Right kidney (tissue), 9 donors: ENCODE measurements at places on chromosomes 7 and 10.

DNA sequence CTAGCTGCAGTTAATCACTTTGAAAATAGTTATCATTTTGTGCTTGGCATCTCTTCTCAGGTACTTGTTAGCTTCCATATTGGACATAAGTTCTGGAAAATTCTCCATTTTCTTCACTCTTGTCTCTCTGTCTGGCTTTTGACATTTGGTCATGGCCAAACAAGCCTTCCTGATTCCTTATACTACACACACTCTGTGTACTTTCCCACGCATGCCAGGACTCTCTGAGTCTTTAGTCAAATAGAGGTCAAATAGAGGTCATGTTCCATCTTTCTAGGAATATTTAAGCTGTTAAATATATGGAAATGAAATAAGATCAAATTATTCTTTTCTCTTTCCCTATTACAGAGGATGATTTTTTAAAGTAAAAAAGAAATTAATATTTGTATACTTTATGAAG lies 235.5 kb upstream of the PLXDC2 start:
- DNase-seq = no peak

GRCh38 chr10:73773152-73773879 lies 8.5 kb upstream of the CHCHD1 start:
- no peak for DNase-seq

DNA sequence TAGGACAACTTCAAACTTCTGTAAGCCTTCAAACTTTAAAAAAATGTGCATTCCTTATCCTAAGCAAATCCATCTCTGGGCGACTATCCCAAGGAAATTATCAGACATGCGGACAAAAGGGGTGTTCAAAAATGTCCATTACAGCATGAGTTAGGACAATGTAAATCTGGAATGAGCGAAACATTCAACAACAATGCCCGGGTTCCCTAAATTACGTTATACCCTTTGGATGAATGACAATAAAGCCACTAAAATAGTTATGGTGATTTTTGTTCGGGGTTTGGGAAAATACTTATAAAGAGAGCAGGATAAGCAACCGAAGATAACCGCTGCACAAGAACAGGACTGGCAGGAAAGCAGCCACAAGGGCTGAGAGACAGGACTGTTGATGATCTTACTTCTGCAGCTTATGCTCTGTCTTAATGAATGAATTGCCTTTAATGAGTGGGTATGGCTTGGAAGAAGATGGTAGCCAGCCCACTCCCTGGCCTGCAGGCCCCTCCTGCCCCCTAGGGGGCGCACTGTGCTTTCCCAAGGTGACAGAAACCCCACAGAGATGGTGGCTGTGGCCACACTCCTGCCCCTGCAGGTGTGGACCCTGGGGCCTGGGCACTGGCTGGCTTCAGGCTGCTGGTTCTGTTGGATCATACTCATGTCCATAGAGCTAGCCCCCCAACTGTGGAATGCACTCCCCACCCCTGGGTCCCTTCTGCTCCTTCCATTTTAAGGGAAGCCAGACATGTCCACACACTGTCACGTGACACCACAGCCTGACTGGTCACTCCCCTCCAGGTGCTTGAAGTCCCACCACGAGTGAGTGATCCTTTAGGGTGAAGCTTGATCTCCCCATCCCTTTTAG lies 45.0 kb downstream of the ZCCHC24 start:
- no peak for DNase-seq

DNA sequence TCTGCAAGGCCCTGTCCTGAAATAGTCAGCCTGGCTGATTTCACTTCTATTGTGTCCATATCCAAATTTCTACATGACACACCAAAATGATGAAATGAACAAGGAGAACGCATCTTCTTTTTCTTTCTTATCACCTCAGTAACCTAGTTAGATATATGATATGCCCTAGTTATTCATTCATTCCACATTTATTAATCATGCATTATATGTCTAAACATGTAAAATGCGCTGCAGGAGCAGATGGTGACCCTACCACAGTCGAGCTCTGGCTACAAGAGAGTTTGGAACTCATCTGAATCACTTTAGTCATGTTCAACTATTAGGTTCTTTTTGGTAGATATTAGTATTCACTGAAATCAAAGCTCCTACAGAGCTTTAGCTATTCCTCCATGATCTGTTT lies 31.8 kb upstream of the VPS41 start:
- DNase-seq = no peak

DNA sequence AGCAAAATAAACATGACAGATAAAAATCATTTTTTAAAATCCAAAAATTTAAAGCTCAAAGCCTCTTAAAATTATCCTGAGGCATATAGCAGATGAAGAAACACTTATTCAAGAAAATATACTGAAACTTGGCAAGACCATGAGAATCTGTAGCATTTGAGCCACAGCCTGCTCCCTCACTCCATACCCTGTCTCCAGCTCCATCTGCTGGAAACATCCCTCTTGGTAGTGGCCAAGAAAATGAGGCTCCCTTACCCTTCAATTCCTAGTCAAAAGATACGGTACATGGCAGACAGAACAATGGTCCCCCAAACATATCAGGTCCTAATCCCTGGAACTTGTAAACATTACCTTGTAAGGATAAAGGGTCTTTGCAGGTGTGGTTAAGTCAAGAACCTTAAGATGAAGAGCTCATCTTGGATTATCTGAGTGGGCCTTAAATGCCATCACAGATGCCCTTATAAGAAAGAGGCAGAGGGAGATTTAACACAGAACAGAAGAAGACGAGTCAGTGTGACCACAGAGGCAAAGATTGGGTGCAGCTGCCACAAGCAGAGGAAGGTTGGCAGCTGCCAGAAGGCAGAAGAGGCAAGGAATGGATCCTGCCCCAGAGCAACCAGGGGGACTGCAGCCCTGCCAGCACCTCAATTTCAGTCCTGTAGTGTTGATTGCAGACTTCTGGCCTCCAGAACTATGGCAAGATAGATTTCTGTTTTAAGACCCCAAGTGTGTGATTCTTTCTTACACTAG lies 149.4 kb downstream of the ZNF248 start:
- DNase-seq = no peak

DNA sequence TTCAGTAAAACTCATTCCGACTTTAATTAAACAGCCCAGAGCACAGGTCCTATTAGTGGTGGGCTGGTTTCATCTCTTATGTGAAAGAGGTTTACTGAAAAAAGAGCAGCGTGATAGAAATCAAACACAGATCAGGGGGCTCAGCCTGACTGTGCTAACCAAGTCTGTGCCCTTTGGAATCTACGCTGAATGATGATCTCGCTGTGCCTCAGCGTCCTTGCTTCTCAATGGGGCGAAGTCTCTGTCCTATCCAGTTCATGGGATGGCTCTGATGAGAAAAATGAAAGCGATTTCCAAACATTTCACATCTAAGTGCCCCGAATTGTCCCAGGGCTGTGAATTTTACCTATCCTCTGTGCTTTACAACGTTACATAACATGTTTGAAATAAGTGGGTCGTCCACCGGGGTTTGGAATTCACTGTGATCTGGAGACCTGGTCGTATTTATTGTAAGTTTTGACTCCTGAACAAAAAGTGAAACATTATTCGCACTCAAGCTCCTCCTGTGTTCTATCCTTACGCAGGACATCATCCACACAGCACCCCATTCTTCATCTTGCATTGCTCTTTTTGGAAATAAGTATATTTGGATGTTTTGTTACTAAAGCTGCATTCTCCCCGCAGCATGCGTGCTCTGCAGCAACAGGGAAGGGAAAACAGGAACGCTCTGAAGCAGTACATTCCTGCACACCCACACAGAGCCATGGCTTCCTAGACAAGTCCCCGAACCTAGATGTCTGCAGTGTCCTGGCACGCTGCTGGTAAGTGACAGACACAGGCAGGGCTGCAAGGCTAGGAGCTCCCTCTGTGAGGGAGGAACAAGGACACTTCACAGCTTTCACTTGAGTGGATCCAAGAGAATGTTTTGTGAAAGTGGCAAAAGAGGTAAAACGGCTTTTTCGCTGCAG lies 83.5 kb downstream of the SLC37A3 start:
- DNase-seq = no peak

DNA sequence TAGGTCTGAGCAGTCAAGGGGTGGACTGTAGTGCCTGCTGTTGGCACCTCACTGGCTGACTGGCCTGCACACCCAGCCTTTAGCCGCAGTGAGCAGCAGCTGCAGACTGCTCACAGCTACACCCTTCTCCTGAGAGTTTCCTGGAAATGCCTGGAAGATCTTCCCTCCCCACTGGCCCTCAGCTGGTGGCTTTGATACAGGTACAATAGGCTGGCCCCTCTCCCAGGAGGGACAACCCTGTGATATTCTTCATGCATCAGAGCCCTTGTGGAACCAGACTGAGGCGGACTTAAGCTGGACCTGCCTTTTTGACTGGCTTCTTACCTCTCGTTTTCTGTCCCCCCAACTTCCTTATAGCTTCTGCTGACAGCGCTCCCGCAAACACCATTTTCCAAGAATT lies 6.4 kb downstream of the GCK start:
- DNase-seq = no peak

- no peak for DNase-seq
These were observed 97.1 kb downstream of the CREB5 start for GRCh38 chr7:28509251-28510025.

DNA sequence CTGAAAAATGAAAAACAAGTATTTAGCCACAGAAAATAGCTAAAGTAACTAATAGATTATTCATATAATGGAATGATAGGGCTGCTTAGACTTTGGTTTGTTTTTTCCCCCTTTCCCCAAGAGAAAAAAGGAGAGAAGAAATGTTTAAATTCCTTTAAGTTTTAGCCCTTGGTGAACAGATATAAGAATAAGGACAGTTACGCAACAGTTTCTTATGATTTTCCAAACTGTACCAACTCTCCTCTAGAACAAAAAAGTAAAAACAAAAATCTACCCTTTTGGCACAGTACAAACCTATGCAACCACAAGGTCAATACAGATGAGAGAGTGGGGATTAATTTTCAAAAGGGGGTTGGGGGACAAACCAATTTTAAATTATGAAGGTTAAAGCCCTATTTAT lies 227.7 kb downstream of the CHCHD3 start:
- DNase-seq = no peak

GRCh38 chr7:112462236-112462635 lies 12.0 kb downstream of the IFRD1 start:
- DNase-seq = no peak

DNA sequence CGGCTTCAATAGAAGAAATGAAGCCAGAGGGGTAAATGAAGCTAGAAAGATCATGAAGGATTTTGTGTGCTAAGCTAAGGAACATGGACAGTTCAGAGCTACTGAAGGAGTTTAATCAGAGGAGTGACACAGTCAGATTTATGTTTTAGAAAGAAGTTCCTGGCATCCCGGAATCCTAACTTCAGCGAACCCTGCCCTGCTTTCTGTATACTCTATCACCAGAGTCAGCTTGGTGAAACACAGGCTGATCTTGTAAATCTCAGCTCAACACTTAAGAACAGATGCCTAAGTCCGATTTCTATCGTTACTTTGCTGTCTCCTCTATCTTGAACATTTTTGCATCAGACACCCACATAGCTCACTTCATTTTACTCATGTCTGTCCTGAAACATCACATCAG lies 9.1 kb downstream of the AHR start:
- no peak for DNase-seq
